AG09309 (cell line): ENCODE measurements at places on chromosomes 5 and 9.

- no peak for DNase-seq
Measured at GRCh38 chr9:102237094-102237493, 498.6 kb upstream of the GRIN3A start.

DNA sequence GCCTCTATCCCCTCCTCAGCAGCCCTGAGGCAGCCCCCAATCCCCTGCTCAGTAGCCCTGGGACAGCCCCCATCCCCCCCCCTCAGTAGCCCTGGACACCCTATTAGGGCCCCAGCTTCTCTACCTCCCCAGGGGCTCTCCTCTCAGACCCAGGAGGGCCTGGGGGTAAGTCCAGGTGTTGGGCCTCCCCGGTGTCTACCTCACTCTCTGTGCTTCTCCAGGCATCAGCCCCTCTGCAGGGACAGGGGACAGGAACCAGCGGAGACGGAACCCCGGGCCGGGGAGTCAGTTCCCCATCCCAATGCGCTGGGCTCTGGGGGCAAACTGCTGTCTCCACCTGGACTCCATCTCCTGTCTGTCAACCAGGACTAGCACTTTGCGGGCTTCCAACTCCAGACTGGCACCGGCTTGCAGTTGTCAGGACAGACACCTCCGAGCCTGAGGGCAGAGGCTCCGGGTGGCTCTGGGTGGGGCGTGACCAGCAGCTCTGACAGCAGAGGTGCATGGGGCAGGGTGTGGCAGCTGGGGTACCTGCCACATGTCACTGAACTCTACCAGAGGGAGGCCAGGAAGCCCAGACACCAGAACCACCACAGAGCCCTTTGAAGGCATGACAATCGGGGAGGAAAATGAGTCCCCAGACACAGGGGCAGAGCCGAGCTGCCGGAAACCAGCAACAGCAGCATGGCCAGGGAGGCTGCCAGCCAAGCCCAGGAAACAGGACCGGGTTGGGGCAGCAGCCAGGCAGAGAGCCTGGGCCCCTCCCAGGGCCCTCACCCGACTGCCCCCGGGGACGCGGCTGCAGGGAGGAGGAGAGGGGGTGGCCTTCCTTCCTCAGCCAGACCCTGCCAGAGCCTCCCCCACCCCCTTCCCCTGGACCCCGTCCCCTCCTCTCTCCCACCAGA, 17.7 kb upstream of the UBAC1 start:
- DNase-seq, result no peak

DNA sequence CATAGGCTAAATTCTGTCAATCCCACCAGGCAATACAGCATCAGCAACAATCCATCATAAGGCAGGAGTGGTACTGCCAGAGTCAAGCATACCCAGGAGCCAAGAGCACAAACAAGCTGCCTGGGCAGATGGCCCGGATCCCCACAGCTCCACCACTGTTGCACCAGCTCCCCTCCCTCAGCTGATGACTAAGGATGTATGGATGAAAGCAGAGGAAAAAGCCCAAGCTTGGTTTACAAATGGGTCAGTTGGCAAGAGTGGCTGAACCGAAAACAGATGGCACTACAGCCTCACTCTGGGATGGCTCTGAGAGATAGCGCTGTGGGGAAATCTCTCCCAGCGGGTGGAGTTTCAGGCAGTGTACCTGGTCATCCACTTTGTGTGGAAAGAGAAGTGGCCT, 29.4 kb downstream of the DROSHA start:
- no peak for DNase-seq

GRCh38 chr5:38373743-38374142, 115.4 kb downstream of the EGFLAM start:
- DNase-seq, result no peak

DNA sequence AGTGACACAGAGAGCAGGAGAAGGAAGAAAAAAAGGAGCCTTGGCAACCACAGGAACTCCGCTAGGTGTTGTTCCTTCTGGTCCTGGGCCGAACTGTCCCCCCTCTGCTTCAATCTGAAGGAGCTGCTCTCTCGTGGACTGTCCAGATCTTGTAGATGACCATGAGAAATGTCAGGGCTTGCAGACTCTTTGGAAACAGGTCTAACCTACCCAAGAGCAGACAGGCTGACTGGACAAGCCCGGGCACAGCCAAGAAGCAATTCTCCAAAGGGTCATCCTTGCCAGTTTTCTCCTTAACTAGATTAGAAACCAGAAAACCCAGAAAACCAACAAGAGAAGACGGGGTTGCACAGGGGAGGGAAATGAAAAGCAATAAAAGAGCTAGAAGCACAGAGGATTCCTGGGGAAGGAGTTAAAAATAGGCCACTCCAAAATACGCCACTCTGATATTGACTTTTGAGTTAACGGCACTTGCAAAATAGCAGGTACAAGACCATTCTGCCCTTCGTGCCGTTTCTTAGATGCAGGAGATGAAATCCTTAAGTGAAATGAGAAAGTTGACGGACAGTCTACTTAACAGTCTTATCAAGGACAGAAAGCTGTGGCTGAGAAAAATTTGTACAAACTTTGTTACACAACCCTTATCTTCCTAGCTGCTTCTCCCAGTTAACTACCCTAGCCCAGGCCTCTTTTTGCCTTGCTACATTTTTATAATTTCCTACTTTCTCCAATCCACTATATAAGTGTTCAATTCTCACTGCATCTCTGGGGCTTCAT, 5.8 kb downstream of the GCNT4 start:
- DNase-seq, result no peak
